GM10248 (cell line): ENCODE measurements at places on chromosomes 3 and 15.

- no peak for DNase-seq
Measured at GRCh38 chr3:40996382-40996781, 202.9 kb upstream of the CTNNB1 start.

DNA sequence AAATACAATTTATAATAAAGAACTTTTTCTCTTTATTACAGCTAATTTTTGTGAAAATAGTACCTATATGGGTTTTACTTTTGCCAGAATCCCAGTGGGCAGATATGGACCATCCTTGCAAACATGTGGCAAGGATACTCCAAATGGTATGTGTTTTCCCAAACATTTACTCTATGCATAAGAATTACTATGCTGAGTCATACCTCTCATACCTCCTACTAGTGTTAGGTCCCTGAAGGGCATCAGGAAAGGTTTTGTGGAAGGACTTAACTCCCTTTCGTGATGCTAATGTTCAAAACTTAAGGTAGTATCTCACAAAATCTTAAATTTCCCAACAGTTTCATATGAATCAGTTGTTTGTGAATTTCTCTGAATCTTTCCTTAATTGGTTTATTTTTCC is 21.3 kb downstream of the ADGRG7 start:
- DNase-seq = no peak

DNA sequence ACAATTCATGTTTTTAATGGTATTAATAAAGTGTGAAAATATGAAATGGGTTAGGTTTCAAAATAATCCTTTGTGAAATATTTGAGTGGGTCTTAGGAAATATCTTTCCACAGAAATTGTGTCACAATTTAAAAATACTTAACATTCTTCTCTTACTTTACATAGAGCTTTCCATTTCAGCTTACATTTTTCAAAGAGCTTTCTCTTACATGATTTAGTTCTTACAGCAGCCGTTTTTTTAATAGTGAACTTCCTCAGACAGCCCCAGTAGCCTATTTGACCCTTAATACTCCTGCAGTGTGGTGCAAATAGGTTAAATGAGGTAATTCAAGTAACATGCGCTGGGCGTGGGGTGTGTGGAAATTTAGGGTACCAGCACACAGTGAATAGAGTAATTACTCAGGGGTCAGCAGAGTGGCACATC is 21.8 kb downstream of the P2RY12 start:
- DNase-seq = no peak

DNA sequence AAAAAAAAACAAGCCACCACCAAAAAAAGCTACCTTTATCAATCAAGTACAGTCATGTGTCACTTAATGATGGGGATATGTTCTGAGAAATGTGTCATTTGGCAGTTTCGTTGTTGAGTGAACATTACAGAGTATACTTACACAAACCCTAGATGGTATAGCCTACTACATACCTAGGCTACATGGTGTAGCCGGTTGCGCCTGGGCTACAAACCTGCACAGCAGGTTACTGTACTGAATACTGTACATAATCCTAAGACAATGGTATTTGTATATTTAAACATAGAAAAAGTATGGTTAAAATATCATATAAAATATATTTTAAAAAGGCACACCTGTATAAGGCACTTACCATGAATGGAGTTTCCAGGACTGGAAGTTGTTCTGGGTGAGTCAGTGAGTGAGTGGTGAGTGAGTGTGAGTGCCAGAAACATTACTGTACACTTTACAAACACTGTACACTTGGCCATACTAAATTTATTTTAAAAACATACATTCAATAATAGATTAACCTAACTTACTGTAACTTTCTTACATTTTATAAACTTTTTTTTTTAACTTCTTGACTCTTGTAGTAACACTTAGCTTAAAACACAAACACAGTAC is 25.9 kb upstream of the JMJD7 start:
- DNase-seq = no peak

- peak; percentile 32 for DNase-seq
Measured at GRCh38 chr3:123576122-123576521, 8.7 kb downstream of the HACD2 start.
